ENCODE measurements at places on chromosomes 2 and 18.

DNA sequence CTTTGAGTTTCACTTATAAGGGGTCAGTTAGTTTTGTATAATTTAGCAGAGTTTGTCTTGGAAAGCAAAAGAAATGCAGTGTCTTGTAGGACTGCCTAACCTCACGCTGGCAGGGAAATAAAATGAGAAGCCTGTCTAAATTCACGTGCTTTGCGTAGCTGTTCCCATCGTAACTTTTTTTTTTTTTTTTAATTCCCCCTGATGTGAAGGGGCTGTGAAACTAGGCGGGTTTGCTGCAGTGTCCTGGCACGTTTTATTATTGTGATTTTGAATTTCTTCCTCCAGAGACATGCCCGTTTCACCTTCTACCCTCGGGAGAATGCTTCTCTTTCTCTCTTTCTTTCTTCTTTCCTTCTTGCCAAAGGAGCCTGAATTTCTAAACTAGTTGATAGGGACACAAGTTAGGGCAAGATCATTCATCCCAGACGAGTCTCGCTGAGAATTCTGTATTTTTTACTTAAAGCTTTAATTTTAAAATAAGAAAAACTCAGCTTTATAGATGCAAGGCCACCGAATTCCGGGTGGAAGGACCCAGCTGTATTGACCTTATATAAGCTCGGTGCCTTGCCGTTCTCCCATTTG is 2.3 kb downstream of the MEIS1 start:
- DNase-seq: no peak

- no peak for DNase-seq
These were observed 2.3 kb downstream of the RNF103 start for GRCh38 chr2:86621280-86621943.

DNA sequence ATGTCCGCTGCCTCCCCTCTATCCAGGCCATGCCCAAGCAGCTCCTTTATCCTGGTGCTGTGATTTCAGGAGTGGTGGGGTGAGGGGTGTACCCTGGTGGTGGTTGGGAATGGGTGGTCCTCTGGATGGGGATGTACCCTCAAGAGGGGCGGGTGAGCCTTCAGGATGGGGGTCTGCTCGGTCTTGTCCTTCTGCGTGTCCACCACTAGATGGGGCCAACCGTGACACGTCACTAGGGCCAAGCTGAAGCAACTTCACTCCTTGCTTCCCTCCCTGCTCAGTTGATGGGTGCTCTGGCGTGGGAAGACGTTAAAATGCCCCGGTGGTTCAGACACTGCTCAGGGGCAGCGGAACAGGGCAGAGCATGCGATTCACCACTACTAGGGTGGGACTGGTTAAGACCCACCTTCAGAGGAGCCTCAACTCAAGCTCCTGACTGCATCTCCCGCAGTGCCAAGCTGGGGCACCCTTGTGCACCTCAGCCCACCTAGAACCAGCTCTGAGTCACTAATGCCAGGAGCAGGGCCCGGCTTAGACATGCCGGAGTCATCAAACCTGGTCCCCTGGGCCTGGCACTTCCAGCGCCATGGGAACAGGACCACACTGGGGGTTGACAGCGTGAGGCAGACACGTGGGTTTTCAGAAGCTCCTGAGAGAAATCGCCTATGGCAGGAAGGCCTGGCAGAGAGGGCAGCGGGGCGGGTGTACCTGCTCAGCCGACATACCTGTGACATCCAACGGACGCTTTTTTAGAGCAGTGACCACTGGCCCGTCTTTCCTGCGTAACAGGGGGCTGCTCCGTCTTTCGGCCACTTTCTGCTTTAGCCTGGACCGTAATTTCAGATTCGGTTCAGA is 256.7 kb downstream of the HDAC4 start:
- DNase-seq: no peak

GRCh38 chr2:1869987-1870386 is 125.7 kb upstream of the PXDN start:
- DNase-seq: no peak

GRCh38 chr18:23283916-23284430 is 148.7 kb downstream of the CABLES1 start:
- DNase-seq: no peak

- DNase-seq: peak; percentile 79
These were observed 1.0 kb upstream of the B3GNT7 start for GRCh38 chr2:231394211-231395141.

- DNase-seq: no peak
These were observed 144.8 kb downstream of the ROCK1 start for GRCh38 chr18:20966795-20967194.

- no peak for DNase-seq
These were observed 162.0 kb upstream of the SETBP1 start for GRCh38 chr18:44518666-44519065.

- DNase-seq: no peak
These were observed 23.3 kb downstream of the AOX1 start for GRCh38 chr2:200609028-200609614.

GRCh38 chr2:230578106-230578505 is 134.5 kb upstream of the CAB39 start:
- DNase-seq: no peak

- no peak for DNase-seq
These were observed 201.2 kb downstream of the PIK3C3 start for GRCh38 chr18:42156281-42156680.

GRCh38 chr18:32961538-32961937 is 188.7 kb upstream of the KLHL14 start:
- no peak for DNase-seq

- DNase-seq: no peak
These were observed 94.5 kb downstream of the GYPC start for GRCh38 chr2:126750506-126750905.

DNA sequence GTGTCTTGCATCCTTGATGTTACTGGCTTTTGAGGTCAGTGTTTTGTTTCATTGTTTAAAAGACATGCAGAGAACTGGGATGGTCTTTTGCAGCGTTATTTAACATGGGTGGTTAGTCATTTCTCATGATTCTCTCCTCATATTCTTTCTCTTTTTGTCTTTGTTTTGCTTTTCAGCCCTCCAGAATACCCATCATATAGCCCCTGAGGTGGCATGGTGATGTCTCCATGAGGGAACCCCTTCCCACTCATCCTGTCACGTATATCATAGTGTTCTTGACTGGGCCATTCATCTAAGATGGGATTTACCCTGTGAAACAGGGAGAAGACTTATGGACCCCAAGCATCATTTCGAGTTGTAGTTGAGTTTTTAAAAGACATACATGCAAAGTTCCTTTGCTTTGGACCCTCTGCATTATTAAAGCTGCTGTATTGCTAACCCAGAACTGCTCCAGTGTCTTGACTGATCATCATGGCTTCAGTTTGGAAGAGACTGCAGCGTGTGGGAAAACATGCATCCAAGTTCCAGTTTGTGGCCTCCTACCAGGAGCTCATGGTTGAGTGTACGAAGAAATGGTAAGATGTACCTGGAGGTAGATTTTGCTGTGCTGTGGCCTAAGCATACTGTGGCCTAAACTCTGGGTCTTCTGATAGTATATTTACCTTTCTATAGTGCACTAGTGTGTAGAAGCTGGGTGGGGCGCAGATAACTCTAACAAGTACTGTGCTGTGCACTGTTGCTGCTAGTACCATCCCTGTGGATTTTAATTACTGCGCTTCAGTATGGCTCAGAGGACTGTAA is 1.4 kb downstream of the EHBP1 start:
- DNase-seq: no peak

DNA sequence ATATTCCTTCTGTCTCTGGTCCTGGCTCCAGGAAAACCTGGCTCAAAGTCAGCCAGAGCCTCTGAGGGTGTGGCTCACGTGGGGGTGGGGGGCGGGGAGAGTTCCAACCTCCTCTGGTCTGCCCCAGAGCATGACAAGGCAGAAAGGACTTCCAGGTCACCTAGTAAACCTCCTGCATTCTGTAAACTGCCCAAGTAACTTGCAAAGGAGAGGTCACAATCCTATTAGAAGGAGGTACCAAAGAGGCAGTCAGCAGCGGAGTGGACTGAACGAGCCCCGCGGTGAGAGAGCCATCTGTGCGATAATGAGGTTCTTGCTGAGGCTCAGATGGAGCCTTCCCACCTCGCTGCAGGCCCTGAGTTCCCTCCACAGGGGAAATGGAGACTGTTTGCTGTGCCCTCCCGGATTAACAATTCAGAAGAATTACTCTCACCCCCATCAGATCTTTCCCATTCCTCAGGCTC is 58.9 kb upstream of the GATA6 start:
- DNase-seq: no peak

DNA sequence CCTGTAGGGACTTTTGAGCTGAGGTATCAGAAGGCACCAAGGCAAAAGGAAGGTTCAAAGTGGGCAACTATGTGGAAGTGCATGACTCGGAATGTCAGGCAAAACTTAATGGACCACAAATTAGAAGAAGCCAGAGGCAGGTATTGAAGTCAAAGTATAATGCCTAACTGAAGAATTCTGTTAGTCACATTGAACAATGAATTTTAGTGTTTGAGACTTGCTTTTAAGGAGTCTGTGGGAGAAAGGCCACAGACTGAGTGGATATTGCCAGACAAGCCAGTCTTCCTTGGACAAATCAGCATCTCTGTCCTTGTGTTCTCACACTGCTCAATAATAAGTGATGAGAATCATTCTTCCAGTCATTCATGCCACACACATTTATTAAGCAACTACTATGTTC is 498.9 kb downstream of the STK39 start:
- DNase-seq: no peak

DNA sequence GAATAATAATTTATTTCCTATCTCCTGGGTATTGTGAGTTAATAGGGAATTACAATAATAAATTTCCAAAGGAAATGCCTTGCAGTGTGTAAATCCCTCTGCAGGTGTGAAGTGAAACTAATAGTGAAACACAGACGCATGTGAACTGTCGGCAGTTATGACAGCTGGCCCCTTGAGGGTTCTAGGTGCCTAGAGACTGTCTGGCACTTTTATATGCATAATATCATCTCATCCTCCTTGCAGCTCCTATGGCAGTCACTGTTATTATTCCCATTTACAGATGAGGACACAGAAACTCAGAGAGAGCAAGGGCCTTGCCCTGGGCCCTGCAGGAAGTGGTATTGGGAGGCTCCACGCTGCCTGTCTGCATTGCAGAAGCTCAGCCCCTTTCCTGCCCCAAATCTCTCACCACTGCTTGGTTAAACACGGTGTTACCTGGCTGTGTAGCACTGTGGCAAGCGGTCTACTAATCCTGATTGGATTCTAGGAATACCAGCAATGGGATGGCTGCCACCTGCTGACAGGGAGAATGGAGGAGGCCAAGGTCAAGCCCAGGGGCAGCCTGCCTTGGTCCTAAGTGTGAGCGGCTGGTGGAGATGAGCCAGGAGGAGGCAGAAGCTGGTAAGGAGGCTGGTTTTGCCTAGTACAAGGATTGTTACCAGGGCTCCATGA is 32.8 kb upstream of the ACKR3 start:
- no peak for DNase-seq

DNA sequence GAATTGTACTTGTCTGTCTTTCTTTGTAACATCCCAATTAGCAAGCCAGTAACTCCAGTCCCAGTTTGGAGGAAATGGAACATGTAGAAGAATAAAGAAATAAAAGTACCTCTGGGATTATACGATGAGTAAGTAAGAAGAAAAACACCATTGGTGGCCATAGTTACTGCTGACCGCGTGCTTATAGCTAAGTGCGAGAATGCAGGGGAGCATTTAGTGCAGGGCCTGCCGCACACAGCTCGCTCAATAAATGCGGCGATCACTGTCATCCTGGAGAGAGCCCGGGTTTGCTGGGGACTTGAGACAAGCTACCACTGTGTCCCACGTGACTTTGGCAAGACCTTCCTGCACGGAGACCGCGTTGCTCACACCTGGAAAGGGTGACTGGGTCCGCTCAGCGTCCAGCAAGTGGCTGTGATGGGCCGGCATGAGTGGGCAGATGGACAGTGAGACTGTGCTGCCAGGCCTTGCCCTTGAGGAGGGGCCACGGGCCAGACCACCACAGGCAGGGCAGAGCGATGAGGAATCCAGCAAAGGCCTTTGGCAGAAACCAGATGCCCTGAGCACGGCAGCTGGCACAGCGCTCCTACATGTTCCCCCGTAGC is 54.8 kb downstream of the ADI1 start:
- DNase-seq: no peak

GRCh38 chr2:231708773-231709635 is 679 bp downstream of the PTMA start:
- no peak for DNase-seq

- no peak for DNase-seq
These were observed 48.2 kb upstream of the FOXI3 start for GRCh38 chr2:88500691-88501090.

DNA sequence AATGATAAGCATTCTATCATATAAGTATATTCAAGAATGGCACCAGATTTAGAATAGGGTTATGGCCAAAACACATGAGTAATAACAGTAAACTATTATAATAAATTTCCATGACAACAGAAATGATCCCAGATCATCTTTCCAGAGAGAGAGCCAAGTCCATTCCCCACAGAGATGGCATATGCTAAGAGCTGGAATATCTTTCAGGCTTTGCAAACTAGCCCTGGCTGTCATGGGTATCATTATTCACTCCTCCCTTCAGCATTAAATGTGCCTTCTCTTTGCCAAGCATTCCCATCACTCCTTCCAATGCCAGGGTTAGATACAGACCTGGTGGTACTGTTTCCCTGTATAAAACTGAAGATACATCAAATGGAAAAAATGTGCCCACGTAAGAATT is 10.9 kb downstream of the FEZ2 start:
- DNase-seq: no peak

GRCh38 chr2:12675801-12676200 is 40.9 kb upstream of the TRIB2 start:
- no peak for DNase-seq

DNA sequence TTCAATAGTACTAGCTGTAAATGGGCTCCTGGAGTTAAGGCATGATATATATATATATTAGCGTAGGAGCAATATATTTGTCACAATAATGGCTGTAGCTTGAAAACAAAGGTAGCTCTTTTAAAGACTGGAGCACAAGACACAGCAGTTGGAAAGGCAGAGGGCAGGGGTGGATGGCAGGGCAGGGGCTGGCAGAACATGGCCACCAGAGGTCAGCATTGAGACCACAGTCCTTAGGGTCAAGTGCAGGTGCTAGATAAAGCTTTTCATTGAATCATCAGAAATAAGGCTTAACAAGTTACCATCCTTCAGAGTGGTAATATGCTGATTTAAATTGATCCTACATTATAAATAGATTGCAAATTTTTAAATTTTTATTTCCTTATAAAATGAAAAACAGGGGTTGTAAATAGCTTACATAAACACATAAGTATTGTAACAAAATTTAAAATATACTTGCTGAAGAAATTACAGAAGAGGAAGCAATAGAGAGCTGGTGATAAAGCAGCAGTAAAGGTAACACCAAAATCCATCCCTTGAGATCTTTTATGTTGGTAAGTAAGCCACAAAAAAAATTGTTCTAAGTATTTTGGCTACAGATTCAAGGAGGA is 161.2 kb upstream of the PIEZO2 start:
- no peak for DNase-seq

- no peak for DNase-seq
These were observed 98.3 kb upstream of the SPRED2 start for GRCh38 chr2:65530547-65531320.

All from GM12864 (cell line).